ENCODE measurements at places on chromosomes 5 and 9.
A peak's percentile ranks its signal among the peaks of the same experiment; 100 is the strongest.

DNA sequence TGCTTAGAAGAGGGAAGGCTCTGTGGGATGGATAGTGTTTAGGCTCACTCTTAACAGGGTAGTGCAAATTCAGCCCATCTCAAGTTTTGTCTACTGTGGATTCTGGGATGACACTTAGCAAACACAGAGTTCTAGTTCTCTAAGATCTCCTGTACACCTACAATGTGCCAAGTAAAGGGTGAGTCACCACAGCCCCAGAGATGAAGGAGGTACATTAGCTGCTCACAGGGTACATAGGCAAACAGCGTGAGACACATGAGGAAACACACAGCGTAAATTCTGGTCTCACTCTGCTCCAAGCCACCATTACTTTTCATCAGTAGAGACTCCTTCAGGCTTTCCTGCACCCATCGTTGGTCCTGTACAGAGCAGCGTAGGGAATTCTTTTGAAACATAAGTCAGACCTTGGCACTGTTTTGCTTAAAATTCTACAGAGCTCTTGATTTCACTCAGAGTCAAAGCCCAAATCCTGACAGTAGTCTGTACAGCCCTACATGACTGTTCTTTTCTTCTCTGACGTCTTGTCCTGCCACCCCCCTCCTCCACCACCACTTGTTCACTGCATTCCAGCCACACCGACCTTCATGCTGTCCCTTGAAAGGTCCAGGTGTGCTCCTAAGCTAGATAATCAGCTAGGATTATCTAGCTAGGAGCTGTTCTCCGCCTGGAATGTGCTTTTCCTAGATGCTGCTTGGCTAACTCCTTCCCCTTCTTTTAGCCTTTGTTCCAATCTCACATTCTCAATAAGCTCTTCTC lies 8.7 kb downstream of the ASTN2 start:
- DNase-seq = no peak

- no peak for DNase-seq
Measured at GRCh38 chr5:32512926-32513325, 68.4 kb upstream of the ZFR start.

GRCh38 chr5:93601802-93602155 lies 18.8 kb downstream of the NR2F1 start:
- DNase-seq = no peak

DNA sequence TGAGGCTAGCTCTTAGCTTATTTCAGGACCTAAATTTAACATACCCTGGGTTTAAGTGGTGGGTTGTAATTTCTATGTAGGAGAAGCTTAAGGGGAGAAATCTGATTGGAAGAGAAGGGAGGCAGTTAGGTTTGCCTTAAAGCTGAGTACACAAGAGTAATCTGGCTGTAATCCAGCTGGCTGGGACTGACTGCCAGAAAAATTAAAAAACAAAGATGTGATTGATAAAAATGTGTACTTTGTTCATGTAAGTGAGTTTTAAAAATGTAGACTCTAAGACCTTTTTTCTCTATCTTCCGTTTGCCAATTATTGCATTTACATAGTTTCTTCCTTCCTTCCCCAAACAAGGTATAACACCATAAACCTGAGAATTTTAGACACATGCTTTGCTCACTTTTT lies 17.5 kb upstream of the MSMP start:
- no peak for DNase-seq

DNA sequence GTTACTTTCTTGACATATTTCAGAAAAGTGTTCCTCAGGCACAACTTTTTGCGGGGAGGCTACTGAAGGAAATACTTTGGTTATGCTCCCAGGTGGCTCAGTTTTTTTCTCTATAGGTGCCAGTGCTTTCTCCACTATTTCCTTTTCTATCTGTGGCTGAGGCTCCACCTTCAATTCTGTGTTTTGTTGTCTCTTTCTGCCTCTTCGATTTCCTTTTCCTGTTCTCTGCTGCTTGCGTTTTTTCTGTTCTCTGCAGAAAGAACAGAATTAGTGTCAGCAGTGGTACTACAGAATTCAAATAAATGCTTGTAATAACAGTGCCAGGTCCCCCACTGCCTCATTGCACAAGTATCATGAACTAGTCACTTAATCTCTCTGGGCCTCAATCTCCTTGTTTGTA lies 7.0 kb downstream of the HEMGN start:
- DNase-seq = no peak

DNA sequence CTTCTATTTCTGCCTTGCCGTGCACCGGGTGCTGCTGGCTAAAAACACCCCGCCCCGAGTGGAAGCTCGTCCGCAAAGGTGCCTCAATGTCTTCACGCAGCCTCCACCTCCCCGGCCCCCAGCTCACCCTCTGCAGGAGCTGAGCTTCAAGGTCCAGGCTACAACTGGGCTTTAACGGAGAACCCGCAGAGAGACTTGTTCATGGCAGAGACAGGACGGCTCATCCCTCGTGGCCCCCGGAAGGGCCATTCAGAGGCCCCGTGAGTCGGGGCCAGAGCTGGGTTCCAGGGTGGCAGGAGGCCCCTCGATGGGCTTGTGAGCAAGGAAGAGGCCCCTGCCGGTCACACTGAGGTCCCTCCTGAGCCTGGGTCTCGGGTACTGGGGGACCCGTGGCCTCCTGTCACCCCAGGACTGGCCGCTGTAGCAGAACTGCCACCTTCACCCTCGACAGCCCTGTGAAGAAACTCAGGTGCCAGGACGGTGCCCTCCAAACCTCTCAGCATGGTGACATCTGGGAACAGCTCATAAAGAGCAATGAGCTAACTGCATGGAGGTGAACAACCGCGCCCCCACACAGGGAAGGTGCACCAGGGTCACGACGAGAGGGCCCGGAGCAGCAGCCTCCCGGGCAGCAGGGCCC lies 58.0 kb upstream of the UBAC1 start:
- DNase-seq = no peak

DNA sequence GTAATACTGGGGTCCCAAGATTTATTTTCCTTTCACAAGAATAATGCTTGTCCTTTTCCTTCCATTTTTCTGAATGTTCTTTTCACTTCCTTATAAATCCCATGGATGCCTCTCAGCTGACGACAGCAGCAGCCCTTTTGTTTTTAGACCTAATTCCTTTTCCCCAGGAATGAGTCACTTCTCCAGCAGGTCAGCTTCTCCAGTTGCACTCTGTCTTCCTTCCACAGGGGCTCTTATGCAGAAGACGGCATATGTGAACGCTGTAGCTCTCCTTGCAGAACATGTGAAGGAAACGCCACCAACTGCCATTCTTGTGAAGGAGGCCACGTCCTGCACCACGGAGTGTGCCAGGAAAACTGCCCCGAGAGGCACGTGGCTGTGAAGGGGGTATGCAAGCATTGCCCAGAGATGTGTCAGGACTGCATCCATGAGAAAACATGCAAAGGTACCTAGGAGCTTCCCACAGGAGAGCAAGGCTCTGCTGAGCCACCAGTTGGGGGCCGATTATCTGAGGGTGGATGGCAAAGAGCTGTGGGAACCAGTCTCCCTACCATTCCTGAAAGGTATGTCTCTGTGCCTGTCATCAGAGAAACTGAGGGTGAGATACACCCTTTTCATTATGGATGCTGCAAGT lies 72.9 kb downstream of the RFK start:
- DNase-seq = no peak

- DNase-seq = no peak
Measured at GRCh38 chr5:88675168-88675707, 207.7 kb downstream of the MEF2C start.

DNA sequence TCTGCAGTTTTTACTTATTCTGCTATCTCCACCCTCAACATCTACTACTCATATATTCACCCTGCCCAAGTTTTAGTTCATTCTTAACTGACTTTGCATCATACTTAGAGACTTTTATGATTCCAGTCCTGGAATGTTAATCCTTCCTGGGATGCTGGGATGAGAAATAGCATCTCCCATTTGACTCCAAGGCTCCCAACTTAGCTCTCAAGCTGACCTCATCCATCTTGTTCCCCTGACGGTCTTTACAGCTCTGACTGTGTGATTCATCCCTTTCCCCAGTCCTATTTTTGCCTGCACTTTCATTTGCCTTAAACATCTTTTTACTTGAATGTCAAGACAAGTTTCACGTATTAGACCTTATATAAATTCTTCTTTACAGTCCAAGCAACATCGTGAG lies 297.8 kb downstream of the EPB41L4A start:
- no peak for DNase-seq

DNA sequence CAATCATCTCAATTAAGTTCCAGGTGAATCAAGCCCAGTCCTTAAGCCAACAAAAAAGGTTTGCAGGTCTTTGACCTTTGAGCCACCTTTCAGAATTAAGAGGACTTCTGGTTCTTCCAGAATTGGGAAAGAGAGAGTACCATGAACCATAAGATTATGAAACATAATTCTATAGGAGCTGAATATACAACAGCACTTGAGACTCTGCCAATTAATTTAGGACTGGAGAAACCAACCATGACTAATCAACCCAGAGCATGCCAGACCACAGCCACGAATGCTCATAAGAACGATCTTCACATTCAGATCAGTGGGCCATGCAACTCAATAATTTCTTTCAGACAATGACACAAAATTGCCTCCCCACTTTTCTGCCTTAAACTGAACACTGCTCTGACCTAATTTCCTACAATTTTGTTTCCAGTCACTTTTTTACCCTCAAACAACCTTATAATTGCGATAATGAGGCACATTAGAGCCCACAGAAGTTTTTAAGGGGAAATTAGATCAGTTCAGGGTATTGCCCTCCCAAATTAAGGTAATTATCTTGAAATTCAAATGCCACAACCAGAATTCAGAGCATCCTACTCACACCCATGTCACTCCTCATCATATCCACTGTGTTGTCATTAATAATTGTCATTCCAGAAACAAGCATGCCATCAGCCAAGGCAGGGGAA lies 213.4 kb downstream of the ATPSCKMT start:
- no peak for DNase-seq

GRCh38 chr5:9335269-9335668 lies 210.6 kb downstream of the SEMA5A start:
- DNase-seq = no peak

GRCh38 chr5:78569441-78569840 lies 79.1 kb downstream of the LHFPL2 start:
- DNase-seq = no peak

- no peak for DNase-seq
Measured at GRCh38 chr5:177966009-177966838, 29.8 kb downstream of the PROP1 start.

DNA sequence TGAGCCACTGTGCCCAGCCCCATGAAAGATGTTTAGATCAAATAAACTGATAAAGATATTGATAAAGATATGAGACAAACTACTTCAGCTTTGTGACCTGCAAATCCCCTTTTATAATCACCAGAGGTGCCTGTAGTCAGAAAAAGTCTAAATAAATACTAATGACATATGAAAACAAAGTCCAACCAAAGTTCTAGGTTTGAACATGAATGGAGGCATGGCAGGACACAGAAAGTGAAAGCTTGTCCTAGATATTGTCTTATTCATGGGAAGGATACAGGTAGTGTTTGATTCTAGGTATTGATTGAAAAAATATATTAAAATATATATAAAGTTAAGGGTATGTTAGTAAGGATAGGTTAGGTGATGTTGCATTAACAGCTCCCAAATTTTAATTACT lies 24.6 kb upstream of the PSAT1 start:
- DNase-seq = no peak

- DNase-seq = no peak
Measured at GRCh38 chr5:137096149-137097103, 402.7 kb downstream of the SPOCK1 start.

- no peak for DNase-seq
Measured at GRCh38 chr9:128120741-128121465, 6.6 kb downstream of the PTGES2 start.

GRCh38 chr9:127802576-127803443 lies at the start of gene FPGS:
TSS of gene FPGS (plus strand) at chr9:127802882. CDS start at chr9:127802925, 43 bp downstream.
- DNase-seq = peak; percentile 66

DNA sequence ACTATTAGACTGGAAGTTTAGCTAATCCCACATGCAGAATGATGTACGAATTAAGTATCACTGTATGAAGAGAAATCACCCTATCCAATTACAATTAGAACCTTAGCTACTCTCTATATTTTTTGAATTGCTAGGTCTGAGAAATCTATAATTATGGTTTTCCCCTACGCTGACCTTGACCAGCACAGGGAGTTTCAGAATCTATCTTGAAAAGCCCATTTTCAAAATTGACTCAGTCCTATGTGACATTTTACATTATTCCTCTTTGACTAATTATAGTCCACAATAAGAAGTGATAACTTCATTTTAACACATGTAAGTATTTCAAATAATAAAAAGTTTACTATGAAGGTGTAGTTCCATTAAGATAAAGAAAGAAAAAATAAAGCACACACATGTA lies 21.5 kb downstream of the NUDT12 start:
- DNase-seq = no peak

- DNase-seq = no peak
Measured at GRCh38 chr9:32292611-32293010, 91.8 kb upstream of the ACO1 start.

GRCh38 chr9:69120380-69121154 lies 53.5 kb upstream of the TJP2 start:
- DNase-seq = no peak

GRCh38 chr5:74679966-74680365 lies 5.1 kb upstream of the HEXB start:
- no peak for DNase-seq

DNA sequence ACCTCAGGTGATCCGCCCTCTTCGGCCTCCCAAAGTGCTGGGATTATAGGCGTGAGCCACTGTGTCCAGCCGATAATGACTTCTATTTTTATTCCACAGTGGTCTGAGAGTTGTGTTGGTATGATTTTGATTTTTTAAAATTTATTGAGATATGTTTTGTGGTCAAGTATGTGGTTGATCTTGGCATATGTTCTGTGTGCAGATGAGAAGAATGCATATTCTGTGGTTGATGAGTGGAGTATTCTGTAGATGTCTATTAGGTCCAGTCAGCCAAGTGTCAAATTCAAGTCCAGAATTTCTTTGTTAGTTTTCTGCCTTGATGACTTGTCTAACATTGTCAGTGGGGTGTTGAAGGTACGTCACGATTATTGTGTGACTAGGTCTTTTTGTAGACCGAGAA lies 338.2 kb upstream of the TARS1 start:
- no peak for DNase-seq

DNA sequence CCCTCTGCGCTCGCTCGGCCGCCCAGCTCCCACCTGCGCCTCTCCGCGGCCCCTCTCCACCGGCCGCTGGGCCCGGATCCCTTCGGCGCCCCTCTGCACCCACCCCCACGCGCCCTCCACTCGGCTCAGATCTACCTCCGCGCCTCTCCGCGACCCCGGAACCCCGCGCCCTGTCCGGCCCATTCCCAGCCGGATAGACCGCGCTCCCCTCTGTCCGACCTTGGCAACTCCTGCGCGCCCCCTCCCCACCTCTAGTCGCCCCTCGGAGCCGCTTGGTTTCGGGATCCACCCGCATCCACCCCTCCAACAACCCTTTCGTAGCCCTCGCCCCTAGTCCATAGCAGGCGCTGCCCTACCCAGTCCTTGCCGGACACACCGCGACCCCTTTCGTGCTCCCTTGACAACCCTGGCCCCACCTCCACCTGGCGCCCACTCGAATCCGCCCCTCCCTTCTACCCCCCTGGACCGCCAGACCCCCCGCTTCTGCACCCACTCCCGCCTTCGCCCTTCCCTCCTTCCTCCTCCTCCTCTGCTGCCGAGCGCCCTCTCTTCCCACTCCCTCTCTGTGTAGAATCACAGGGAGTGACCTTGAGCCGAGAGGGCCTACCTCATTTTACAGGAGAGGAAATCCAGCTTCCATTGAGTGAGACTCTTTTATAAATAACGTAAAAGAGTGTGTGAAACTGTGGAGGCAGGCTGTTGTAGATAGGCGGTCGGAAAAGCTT lies 525 bp upstream of the AK3 start:
- no peak for DNase-seq

- no peak for DNase-seq
Measured at GRCh38 chr5:180367991-180368390, 14.9 kb upstream of the GFPT2 start.

- DNase-seq = no peak
Measured at GRCh38 chr5:962386-962785, 46.2 kb upstream of the NKD2 start.

Data from activated CD8-positive, alpha-beta memory T cell treated with anti-CD3 and anti-CD28 coated beads for 4 hours (primary cell).